ENCODE measurements at places on chromosomes 1 and 21. TPM values are rescaled to one million over a fixed set of nuclear protein-coding genes. Genes with fewer than 3 reads are reported as not detected.

- DNase-seq = no peak
Measured at GRCh38 chr1:99623554-99623953, 22.4 kb upstream of the PALMD start.

The CNTN2 gene
- not detected for total RNA-seq

The CD1E gene
- not detected for total RNA-seq

- no peak for DNase-seq
Measured at GRCh38 chr1:115300087-115300876, 37.8 kb downstream of the NGF start.

DNA sequence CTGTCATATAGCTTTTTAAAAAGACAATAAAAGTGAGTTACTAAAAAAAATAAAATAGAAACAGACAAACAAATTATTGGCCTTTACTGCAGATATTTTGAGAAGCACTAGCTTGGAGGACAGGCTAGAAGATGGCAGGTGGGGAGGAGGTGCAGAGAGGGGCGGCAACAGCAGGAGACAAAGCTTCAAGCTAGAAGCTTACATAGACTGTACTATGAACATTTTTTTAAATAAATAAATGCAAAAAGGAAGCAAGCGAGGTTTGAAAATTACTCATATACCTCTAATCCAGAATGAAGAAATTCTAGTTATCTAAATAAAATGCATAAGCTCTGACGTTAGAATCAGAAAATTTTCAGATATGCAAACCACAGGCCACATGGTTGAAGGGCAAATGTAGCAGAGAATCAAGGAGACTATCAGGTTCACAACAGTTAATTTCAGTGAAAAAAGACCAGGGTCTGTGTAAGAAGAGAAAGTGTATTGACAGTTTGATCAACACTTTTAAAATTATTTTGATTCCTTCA is 54.9 kb downstream of the NRIP1 start:
- no peak for DNase-seq

DNA sequence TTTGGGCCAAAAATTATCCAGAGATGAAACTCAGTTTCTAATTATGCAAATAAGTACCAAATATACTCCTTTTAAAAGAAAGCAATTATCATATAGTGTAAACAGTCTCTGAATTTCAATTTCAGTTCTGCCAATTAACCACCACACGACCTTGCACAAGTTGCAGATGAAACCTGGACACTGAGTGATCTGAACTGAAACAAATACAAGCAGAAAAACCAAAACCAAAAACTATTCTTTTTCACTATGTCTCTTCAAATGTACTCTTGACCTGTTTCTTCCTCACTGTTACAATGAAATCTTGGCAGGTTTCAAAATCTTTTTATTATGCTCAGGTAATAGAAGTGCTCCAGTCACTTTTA is 79.2 kb downstream of the TYW3 start:
- no peak for DNase-seq

The S100A1 gene
- not detected for total RNA-seq

The ABCB10 gene
- 30.1 TPM for total RNA-seq

The CFHR4 gene
- not detected for total RNA-seq

DNA sequence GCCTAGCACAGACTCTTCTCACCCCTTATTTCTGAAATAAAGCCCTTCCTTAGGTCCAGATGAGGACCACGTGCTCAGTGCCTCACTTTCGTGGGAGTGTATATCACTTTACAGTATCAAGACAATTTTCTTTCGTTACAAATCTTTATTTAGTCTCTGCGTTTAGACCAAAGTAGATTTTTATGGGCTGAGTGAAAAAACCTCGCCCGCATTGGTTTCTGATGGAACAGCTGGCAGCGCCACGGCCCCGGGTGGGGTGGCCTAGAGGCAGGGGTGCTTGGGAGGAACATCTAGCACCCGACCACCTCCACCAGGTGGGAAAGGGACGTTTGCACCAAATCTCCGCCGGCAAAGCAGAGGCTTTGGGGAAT is 7.6 kb downstream of the SIM2 start:
- DNase-seq = no peak

DNA sequence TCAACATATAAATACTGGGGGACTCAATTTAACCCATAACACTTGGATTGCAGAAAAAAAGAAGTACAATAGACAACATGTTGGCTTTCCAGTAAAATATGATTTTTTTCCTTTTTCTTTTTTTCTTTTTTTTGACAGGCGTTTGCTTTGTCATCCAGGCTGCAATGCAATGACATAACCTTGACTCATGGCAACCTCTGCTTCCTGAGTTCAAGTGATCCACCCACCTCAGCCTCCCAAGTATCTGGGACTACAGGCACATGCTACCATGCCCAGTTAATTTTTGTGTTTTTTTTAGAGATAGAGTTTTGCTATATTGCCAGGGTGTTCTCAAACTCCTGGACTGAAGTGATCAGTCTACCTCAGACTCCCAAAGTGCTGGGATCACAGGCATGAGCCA is 1512.0 kb upstream of the PRMT6 start:
- no peak for DNase-seq

- no peak for DNase-seq
Measured at GRCh38 chr1:58572690-58573089, 4.4 kb downstream of the TACSTD2 start.

DNA sequence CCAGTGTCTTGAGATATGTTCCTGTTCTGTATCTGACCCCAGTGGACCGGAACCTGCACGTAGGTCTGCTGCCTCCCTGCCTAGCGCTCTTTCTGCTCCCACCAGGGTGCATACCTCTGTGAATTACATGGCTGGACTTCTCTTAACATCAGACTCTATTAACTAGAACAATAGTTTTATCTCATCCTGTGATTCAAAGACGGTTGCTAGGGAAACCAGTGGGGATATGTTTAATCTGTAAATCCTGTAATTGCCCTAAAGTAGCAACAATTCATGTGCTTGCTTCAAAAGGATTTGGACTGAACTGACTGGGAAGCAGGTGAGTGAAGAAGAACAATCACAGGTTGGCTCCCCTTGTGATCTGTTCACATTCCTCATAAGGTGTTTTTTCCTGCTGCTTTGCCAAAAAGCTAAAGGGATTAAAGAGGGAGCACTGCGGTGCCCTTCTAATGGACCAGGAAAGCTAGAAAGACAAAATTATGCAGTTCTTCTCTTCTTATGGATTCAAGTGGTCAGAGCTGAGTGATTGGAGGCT is 52.7 kb upstream of the DIRAS3 start:
- DNase-seq = no peak

The GPR3 gene
- total RNA-seq = 1.1 TPM

- peak; percentile 32 for DNase-seq
Measured at GRCh38 chr21:31117128-31117916, 79.0 kb upstream of the KRTAP19-8 start.

- no peak for DNase-seq
Measured at GRCh38 chr1:156157506-156157905, 4.1 kb downstream of the SEMA4A start.

The TMEM53 gene
- total RNA-seq = 4.3 TPM

DNA sequence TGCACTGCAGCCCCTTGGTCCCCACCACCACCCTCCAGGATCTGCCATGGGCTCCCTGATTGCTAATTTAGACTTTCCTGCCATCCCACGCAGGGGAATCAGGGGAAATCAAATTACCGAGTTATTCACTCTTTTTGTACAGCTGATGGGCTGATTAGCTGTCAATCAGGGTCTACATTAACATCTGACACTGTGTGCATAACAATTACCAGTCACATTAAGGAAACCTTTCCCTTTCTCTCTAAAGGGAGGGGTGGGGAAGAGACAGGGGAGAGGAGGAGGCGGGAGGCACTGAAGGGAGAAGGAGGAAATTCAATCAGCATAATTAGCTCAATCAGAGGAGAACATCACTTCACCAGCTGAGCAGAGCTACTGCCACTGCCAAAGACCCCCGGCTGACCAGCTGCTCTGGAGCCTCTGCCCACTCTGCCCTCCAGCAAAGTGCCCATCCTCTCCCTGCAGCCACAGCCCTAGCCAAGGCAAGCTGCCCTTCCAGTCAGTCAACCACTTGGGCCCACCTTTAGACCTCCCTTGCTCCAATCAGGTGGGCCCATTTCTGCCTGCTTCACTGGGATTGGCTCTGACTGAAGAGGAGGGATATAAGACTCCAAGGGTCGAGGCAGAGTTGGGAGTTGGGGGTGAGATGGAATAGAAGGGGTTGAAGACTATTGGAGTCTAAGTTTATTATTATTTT is 199.3 kb upstream of the ZC3H12A start:
- no peak for DNase-seq

- no peak for DNase-seq
Measured at GRCh38 chr1:54985556-54985955, 5.1 kb downstream of the TMEM61 start.

The DNAJC6 gene
- 2.5 TPM for total RNA-seq

GRCh38 chr1:61504852-61505390 is 220.0 kb downstream of the TM2D1 start:
- no peak for DNase-seq

The BTF3L4 gene
- total RNA-seq = 37.8 TPM
